ENCODE measurements at places on chromosomes 13 and 19.

- DNase-seq: no peak
Observed at GRCh38 chr13:66068683-66069082, 1161.5 kb downstream of the PCDH9 start.

DNA sequence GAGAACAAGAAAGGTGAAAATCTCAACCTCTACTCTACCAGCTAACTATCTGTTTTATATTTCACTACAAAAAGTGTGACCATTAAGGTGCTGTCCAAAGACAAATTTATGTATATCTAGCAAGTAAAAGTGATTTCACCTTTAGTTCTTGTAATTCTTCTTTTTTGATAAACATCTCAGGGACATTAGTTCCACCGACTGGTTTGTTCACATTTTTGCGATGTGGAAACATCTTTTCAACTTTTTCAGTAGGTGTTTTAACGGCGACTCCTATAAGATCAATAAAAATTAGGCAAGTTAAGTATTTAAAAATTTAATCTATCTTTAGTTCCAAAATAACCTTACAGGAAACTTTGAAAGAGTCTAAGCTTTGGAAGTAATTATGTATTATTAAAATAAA is 33.3 kb downstream of the CLDN10 start:
- DNase-seq: no peak

GRCh38 chr19:22606954-22607652 is 27.0 kb upstream of the ZNF492 start:
- DNase-seq: no peak

- no peak for DNase-seq
Observed at GRCh38 chr13:39955560-39955959, 300.1 kb downstream of the COG6 start.

DNA sequence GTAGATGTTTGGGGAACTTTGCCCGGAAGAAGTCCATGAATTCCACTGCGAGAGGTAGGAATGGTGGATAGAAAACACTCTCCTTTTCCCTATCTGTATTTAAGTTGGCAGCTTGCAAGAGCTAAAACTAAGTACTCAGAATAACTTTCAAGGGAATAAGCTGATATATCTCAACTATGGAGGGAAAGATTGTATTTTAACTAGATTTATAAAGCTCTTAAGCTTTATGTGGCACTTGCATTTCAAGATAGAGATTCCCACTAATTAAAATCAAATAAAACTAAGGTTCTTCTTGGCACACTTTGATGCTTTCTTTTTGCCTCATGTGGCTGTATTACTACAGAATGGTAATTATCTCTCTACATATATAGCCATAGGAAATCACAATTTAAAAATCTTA is 149.7 kb upstream of the STARD13 start:
- DNase-seq: no peak

Measured in KG1 (cell line).